ENCODE measurements at places on chromosomes 1 and 21.
A peak's percentile ranks its signal among the peaks of the same experiment; 100 is the strongest.

- peak; percentile 13 for DNase-seq
Measured at GRCh38 chr1:89608319-89608983, 24.5 kb upstream of the LRRC8C start.

DNA sequence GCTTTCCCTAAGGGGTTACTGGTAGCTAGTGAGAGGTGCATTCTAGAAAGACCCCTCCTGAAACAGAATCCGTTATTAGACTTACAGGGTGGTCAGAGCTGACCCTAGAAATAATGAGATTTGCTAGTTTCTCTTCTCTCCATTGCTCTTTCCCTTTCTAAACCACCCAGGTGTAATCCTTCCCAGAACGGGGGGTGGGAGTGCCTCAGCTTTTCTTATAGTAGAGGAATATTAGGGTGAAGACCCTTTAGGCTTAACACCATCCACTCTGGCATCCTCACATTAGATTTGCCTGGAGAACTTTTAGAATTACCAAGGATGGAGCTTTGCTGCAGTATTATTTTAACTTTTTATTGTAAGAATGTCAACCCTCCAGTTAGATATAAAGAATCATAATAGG is 49.4 kb downstream of the CAPN9 start:
- DNase-seq, result no peak

GRCh38 chr1:31413405-31414001 is 490 bp downstream of the SERINC2 start:
- DNase-seq, result peak; percentile 78

DNA sequence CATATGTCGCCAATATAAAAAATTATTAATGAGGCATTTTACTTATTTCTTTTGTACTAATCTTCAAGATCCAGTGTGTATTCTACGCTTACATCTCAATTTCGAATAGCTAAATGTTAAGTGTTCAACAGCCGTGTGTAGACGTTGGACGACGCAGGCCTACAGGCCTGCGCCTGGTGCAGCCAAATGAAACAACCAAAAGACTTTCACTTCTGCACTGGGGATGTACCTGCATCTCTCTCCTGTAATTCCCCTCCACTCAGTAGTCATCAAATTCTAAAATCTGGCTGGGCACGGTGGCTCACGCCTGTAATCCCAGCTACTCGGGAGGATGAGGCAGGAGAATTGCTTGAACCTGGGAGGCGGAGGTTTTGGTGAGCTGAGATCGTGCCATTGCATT is 76.8 kb upstream of the HNRNPU start:
- no peak for DNase-seq

- DNase-seq, result no peak
Measured at GRCh38 chr1:16614361-16615252, 1.2 kb upstream of the NBPF1 start.

DNA sequence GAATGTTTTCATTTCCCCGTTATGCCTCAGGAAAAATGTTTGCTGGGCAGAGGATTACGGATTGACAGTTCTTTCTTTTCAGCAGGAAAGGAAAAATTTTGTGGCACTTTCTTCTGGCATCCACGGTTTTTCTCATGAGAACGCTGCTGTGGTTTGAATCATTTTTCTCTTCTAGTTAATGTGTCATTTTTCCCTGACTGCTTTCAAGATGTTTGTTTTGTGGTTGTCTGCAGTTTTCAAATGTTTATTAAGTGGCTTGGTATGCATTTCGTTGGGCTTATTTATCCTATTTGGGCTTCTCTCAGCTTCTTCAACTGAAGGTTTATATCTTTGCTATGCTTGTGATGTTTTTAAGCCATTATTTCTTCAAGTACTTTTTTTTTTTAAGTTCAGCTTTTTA is 359.0 kb downstream of the RGS7 start:
- no peak for DNase-seq

- no peak for DNase-seq
Measured at GRCh38 chr1:60596791-60597750, 485.3 kb upstream of the NFIA start.

GRCh38 chr1:65904681-65905083 is 112.0 kb downstream of the PDE4B start:
- DNase-seq, result no peak

- no peak for DNase-seq
Measured at GRCh38 chr21:38156200-38156599, 100.6 kb upstream of the KCNJ15 start.

DNA sequence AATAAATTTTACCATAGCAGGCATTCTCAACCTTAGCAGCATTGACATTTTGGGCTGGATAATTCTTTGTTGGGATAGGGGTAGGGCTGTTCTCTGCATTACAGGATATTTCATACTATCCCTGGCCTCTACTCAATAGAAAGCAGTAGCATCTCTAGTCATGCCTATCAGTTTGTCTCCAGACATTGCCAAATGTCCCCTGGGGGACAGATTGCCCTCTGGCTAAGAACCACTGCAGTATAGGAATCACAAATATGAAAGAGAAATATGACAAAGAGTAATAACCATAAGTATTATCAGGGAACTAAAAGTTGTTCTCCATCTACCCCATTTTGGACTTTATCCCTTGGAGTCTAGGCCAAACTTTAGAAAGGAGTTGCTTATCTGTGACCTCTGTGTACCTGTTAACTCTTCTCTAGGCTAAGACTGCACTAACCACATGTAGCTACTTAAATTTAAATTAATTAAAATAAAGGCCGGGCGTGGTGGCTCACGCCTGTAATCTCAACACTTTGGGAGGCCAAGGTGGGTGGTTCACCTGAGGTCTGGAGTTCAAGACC is 76.1 kb downstream of the AGO3 start:
- no peak for DNase-seq

DNA sequence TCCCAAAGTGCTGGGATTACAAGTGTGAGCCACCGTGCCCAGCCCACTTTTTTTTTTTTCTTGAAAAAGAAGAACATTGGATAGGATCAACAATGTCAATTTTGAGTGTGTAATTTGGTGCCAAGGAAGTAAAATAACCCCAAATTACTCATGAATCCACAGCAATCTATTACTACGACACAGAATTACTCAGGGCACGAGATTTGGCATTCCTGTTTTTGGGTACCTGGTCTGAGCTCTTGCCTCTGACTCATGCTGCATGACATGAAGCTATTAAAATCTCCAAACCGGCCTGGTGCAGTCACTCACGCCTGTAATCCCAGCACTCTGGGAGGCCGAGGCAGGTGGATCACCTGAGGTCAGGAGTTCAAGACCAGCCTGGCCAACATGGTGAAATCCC is 10.4 kb downstream of the RNF19B start:
- DNase-seq, result peak; percentile 70

DNA sequence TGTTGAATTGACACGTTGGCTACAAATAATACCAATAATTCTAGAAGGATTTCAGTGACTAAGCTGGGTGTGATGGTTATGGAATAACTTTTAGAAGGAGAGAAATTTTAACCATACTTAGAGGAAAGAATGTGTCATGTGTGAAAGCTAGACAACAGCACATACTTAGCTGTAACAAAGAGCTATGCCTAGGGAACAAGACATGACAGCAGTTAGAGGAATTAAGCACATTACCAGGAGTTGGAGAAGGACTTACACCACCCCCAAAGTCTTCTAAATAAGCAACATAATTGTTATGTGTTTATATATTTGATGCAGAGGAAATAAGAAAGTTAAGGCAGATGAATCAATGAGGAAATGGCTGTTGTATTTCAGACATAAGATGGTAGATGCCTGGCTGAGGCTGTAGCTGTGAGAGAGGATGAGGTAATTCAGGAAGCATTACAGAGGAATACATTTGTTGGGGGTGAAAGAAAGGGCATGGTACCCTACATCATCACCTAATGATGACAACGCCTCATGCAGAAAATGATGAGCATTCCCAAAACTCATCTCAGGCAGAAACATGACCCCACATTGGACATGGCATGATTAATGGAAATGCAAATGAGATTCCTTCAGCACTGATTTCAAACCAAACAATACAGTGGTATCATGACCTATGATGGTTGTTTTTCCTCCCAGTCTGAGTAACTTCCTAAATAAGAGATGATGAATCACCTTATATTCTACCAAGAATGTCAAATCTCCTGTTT is 211.5 kb downstream of the LHX8 start:
- DNase-seq, result no peak
